ENCODE measurements at places on chromosomes 2 and 18. TPM values are rescaled to one million over a fixed set of nuclear protein-coding genes. Genes with fewer than 3 reads are reported as not detected.

DNA sequence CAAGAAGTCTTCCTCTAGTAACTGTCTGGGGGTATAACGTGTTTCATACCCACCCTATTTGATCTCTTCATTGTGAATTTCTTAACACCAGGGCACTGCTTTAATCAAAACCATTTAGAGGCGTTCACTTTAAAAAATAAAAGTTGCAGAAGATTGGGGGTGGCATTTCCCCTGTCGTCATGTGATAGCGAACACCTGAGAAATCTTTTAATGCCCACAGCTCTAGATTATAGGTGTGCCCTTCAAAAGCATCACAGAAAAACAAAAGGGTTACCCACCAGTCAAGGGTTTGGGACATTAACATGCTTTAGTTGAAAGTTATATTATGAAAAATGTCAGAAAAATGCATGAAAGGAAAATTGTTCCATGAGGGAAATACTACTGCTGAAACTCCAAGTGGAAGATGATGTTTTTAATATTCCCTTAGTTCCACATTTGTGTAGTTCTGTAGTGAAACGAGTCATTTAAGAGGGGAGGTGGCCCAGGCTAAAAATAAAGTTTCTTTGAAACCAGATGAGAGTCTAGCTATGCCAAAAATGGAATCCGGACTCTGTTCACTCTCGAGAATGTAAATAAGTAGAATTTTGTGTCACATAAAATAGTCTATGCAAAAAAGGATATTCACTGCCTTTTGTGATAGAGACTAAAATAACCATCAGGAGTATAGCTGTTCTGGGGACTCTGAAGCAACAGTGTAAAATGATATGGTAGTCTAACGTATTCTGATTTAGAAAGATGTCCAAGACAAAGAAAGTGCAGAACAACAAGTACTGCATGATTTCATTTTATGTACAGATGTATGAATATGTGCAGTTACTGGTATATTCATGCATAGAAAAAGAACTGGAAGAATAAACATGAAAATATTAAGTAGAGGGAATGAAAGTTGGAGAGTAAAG is 95.3 kb downstream of the TMEM247 start:
- H3K4me3 ChIP-seq, result no peak overlapping the region
- DNase-seq, result no peak
- H3K4me1 ChIP-seq, result no peaks in the 10 kb centered on the region
- no peak overlapping the region for H3K27ac ChIP-seq
- H3K27me3 ChIP-seq, result no peaks in the 10 kb centered on the region
- H3K36me3 ChIP-seq, result no peaks in the 10 kb centered on the region

GRCh38 chr2:101340141-101340551 is 31.6 kb upstream of the RNF149 start:
- no peak for DNase-seq
- H3K4me1 ChIP-seq, result no peaks in the 10 kb centered on the region
- H3K36me3 ChIP-seq, result no peaks in the 10 kb centered on the region
- H3K27me3 ChIP-seq, result no peaks in the 10 kb centered on the region
- H3K27ac ChIP-seq, result no peak overlapping the region

- no peaks in the 10 kb centered on the region for H3K27me3 ChIP-seq
- H3K27ac ChIP-seq, result no peak overlapping the region
- no peak overlapping the region for H3K4me3 ChIP-seq
- DNase-seq, result no peak
These were observed 246.8 kb downstream of the DYSF start for GRCh38 chr2:71700041-71700657.

The SIX3 gene
- polyA plus RNA-seq, result not detected

The IL1RN gene
- polyA plus RNA-seq, result 0.39 TPM

GRCh38 chr2:28653892-28654662 is 97.6 kb upstream of the PPP1CB start:
- peaks cover 49% of the 10 kb centered on the region for H3K4me1 ChIP-seq
- peak; percentile 48 for DNase-seq
- H3K27me3 ChIP-seq, result no peaks in the 10 kb centered on the region
- H3K27ac ChIP-seq, result peak overlapping the region; percentile 97
- no peak overlapping the region for H3K4me3 ChIP-seq

DNA sequence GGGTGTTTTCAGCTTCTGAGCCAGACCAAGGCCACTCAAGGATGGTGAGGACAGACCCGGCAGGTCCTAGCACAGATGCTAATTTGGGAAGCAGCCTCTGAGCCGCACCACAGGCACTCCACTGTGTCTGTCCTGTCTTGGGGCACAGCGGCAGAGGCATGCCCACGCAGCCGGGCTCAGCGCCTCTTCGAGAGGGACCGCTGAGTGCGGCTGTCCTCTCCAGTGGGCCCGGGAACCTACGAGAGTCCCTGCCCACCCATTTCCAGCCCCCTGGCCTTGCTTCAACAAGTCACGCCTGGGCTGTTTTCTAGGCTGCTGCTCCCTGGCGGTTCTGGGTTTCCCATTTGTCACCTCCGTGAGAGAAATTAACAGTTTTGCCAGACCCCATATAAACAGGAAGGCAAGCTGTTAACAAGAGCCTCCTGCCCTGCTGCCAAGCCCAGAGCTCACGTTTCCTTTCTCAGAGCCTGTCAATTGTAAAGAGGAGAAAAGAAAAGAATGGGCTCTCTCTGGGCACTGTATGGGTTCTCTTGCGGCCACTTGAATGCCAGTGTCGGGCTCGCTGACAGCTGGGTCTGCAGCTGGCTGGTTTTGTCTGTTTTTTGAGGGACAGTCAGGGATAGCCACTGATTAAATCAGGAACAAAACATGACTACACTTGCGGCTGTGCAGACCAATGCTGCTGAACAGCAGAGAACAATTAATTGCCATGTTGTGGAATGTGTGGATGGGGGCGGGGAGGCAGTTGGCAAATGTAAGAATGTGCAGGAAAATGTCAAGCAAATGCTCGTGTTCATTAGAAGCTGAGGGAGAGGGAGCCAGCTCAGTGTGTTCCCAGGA is 30.6 kb downstream of the TMEM17 start:
- no peaks in the 10 kb centered on the region for H3K36me3 ChIP-seq
- H3K27me3 ChIP-seq, result no peaks in the 10 kb centered on the region
- peak overlapping the region; percentile 34 for H3K27ac ChIP-seq
- no peak overlapping the region for H3K4me3 ChIP-seq

GRCh38 chr2:101040761-101041160 is 38.7 kb downstream of the RPL31 start:
- no peaks in the 10 kb centered on the region for H3K27me3 ChIP-seq
- no peak overlapping the region for H3K27ac ChIP-seq

- H3K4me1 ChIP-seq, result no peaks in the 10 kb centered on the region
- H3K36me3 ChIP-seq, result no peaks in the 10 kb centered on the region
- H3K4me3 ChIP-seq, result no peak overlapping the region
- H3K27me3 ChIP-seq, result no peaks in the 10 kb centered on the region
These were observed 105.7 kb downstream of the MSH2 start for GRCh38 chr2:47508641-47509040.

GRCh38 chr2:84383271-84383670 is 75.8 kb downstream of the SUCLG1 start:
- H3K4me3 ChIP-seq, result no peak overlapping the region
- no peak overlapping the region for H3K27ac ChIP-seq
- H3K4me1 ChIP-seq, result no peaks in the 10 kb centered on the region
- H3K27me3 ChIP-seq, result no peaks in the 10 kb centered on the region

The COLEC12 gene
- polyA plus RNA-seq, result 19.1 TPM

DNA sequence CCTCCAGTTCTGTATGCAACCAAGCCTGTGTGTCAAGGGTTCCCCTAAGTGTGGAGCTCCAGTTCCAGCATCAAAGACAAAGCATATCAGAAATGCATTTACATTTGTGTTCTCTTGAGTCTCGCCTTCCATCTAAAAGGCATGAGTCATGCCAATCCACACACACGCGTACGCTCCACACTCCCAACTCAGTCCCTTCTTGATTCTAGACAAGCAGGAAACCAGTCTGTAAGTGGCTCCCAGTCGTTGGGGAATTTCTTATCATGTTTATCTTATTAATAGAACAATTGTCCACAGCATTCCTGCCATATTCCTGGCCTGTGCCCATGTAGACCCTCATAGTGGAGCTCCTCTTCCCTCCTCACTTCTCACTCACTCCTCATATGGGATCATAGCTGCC is 86.4 kb upstream of the SLC35G4 start:
- H3K27ac ChIP-seq, result no peak overlapping the region
- H3K4me1 ChIP-seq, result no peaks in the 10 kb centered on the region
- no peak for DNase-seq
- H3K27me3 ChIP-seq, result no peaks in the 10 kb centered on the region
- H3K4me3 ChIP-seq, result no peak overlapping the region

DNA sequence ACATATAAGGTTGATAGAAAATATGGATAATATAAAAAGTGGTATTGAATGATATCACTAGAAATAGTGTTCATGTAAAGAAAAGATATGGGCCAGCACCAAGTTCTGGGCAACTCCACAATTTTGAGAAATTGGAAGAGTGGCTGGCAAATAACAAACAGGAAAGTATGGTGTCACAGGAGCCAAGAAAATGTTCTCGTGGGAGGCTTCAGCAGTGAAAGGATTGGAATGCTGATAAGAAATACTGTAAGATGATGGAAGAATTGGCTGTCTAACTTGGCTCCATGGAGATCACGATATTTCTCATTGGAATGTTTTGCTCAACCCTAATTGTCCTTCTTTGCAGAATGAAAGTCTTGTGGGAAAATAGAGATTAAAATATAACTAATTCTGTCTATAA is 856.8 kb downstream of the DPP10 start:
- no peaks in the 10 kb centered on the region for H3K4me1 ChIP-seq
- H3K4me3 ChIP-seq, result no peak overlapping the region
- no peak overlapping the region for H3K27ac ChIP-seq
- no peaks in the 10 kb centered on the region for H3K36me3 ChIP-seq
- H3K27me3 ChIP-seq, result no peaks in the 10 kb centered on the region

The DSEL gene
- polyA plus RNA-seq, result 8.4 TPM

The NPPC gene
- 0.87 TPM for polyA plus RNA-seq

The DSG1 gene
- polyA plus RNA-seq, result 0.19 TPM
